Activated naive CD4-positive, alpha-beta T cell treated with anti-CD3 and anti-CD28 coated beads, Interleukin-2, amount 10 ng/mL, durations not matched to agents 7 days and 5 days (primary cell): ENCODE measurements at places on chromosomes 2 and 18.

DNA sequence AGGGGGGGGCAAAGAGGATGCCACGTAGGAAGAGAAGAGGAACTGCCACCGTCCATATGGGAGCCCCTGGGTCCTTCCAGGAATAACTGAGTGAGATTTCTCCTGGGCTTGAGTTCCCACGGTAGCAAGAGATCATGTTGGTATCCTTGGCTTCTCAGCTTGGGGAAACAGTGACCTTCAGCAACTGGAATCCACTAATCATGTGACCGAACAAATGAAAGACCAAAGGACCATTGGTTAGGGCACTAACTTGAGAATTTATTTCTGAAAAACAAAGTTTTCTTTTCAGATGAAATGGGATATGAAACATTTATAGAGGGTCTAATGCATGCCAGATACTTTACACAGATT is 259.4 kb upstream of the ID2 start:
- DNase-seq: no peak

DNA sequence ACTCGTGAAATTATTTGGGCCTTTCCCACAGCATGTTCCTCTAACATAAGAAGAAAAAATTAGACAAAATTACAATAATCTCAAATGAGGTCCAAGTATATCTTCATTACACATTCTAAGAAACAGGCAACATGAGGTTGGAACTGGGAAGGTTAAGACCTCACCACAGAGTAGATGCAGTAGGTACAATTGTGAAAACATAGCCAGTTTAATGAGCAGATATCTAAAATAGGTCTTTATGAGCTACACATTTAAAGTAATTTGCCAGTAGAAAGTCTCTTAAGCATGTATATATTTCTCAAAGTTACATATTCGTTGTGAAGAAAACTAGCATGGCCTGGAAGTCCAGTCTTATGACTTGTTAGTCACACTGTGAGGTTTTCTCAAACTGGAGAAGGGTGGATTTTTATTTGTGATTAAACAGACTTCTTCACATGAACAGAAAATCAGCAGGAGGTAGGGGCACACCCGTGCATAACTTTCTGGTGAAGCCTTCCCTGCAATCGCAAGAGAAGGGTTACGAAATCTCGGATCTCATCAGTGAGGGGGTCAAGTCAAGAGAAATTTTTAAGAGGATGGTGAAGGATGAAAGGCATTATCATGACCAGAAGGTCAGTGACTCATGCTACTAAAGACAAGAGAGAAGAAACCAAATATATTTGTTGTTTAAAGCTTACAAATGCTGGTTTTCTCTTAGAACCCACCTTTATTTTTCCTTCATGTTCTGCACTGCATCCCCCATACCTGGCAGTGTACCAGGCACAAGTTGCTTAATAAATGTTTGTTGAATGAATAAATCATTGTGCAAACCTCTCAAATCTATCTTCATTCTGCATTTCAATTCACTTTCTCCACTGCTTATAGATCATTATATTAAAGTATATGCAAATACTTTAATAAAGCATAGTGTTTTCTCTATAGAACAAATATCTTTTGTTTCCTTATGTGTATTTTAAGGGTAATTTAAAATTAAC is 5.1 kb upstream of the RAB27B start:
- DNase-seq: no peak

GRCh38 chr2:55168221-55169154 is 63.6 kb downstream of the CLHC1 start:
- peak; percentile 57 for DNase-seq

GRCh38 chr2:222835823-222836151 is 25.0 kb upstream of the ACSL3 start:
- no peak for DNase-seq

DNA sequence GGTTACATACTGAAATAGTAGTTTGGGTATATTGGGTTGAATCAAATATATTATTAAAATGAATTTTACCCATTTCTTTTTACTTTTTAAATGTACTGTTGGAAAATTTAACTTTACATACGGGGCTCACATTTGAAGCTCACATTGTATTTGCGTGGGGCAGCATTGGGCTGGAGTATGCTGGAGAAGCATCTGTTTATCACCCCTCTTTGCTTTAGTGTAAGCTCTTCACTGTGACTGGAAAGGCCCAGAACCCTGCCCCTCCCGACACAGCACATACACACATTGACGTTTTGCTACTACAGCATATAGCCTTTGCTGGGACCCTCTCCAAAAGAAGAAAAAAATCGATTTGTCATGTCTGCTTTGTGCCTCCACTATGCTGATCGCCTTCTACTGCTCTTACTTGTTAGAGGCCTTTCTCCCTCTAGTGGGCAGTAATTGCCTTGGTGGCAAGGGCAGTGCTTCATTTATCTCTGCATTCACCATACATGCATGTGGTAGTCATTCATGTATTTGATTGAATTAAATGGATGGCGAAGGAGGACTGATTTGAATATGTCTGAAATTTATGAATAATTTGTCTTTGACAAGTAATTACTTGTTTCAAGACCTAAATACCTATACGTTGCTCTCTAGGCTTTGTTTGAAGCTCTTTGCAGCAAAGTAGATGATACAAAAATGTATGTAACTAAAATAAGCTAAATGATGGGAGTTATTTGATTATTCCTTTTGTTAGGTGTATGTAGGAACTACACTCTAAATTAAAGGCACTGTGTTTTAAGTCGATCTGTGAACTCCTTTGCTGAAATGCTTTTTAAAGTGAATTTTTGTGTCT is 37.4 kb downstream of the VAPA start:
- DNase-seq: peak; percentile 41

- no peak for DNase-seq
Measured at GRCh38 chr2:105536175-105536574, 137.3 kb upstream of the FHL2 start.

- no peak for DNase-seq
Measured at GRCh38 chr2:22481486-22482259, 903.3 kb upstream of the KLHL29 start.

GRCh38 chr2:127056086-127056485 is 50.9 kb downstream of the BIN1 start:
- DNase-seq: no peak

DNA sequence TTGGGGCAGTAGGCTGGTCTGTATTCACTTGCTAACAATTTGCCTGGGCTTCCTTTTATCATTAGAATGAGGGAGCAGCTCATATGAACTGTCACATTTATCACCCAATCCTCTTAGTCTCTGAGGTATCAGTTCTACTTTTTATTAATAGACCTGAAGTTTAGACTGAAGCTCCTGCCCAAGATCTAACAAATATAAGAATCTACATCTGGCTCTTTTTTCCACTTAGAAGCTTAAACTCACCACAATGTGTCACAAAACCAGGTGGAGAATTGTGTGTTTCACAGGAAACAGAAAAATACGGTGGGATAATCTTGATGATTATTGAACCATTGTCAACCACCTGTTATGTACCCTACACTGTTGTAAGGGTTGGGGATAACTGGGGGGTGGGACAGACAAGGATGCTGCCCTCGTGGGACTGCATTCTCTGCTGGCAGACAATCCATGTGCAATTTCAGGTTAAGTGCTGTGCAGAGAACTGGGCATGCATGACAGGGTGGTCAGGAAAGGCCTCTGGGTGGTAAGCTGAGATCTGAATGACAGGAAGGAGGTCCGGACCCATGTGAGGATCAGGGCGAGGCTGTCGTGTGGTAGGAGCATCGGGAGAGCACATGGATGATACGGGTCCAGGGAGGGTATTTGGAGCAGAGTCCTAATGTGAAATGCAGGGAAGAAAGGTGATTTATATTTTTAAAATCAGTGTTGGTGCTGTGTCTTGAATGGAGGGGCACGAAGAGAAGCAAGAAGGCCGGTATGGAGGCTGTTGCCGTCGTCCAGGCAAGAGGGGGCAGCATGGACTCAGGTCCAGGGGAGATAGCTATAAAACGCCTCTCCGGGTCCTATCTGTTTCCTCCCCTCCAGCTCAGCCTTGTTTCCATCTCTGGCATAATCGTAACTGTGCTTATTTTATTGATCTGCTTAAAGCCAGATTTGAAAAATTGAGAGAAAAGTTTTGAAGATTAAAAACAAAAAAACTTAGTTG is 17.6 kb downstream of the MYL12B start:
- no peak for DNase-seq

DNA sequence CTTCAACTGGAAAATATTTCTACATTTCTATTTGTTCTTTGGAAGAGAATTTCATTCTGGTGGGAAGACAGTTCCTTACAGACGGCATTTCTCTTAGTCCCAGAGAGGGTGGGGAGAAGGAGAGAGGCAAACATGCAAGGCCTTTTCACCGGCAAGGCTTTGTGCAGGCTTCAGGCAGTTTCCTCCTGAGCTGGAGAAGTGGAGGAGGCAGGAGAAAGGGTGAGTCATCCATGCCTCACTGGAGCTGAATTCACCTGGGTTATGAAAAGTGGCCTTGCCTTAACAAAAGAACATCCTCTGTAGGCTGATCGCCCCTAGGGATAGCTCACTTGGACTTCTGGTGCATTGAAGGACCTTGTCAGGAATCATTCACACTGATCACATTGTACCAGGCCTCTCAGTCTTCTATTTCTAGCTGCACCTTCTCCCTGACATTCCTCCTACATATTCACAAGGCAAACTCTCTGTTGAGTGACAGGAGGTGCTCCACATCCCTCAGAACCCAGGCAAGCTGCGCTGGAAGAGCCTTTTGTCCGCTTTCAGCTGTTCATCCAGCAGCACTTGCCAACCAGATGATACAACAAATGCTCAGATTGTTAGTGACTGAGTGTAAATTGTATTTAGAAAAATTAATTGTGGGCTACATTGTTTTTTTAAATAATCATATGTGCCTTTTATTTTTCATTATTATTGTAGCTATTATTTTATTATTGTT is 796.1 kb downstream of the DCDC2C start:
- DNase-seq: no peak

GRCh38 chr2:71690876-71691475 is 237.6 kb downstream of the DYSF start:
- DNase-seq: no peak

- no peak for DNase-seq
Measured at GRCh38 chr2:181393472-181393871, 63.7 kb upstream of the ITGA4 start.

GRCh38 chr2:232866104-232866503 is 4.0 kb upstream of the SNORC start:
- no peak for DNase-seq

- DNase-seq: no peak
Measured at GRCh38 chr2:235926229-235926628, 242.0 kb downstream of the GBX2 start.

GRCh38 chr2:234289834-234290590 is 206.9 kb downstream of the ARL4C start:
- peak; percentile 53 for DNase-seq

DNA sequence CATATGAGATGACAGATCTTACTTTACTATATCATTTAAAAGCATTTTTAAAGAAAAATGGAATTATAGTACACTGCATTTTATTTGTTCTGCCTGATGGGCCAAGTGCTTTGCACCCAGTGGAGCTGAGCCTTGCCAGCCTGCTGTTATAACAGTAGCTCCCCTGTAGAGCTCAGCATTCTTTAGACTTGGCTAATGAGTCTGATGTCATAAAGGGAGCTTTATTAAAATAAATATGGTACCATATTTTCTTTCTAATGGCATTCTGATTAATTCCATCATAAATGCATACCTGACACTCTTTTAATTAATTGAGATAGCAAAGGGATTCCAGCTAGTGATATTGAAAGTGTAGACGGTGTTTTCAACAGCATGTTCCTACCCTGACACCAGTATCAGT is 40.7 kb downstream of the PARD3B start:
- no peak for DNase-seq

- DNase-seq: no peak
Measured at GRCh38 chr2:38578832-38579231, 23.9 kb downstream of the HNRNPLL start.
